ENCODE measurements at places on chromosomes 1 and 21.

DNA sequence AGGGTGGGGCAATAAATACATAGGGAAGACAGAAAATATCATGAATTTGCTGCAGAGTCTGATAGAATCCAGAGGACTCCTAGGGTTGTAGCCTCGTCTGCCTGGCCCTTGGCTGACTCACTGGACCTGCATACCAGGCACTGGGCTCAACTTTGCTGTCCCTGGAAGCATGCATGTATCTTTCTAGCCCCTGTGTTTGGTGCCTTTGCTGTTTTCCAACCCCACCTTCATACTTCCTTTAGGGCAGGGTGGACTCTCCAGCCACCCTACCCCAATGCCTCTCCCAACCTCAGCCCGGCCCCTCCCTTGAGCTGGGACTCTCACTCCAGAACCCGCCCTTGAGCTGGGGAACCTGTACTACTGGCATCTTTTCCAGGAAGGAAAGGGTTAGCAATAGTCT lies 1.2 kb downstream of the RAB25 start:
- DNase-seq = no peak

- no peak for DNase-seq
These were observed 87.6 kb downstream of the GLIS1 start for GRCh38 chr1:53651356-53651755.

DNA sequence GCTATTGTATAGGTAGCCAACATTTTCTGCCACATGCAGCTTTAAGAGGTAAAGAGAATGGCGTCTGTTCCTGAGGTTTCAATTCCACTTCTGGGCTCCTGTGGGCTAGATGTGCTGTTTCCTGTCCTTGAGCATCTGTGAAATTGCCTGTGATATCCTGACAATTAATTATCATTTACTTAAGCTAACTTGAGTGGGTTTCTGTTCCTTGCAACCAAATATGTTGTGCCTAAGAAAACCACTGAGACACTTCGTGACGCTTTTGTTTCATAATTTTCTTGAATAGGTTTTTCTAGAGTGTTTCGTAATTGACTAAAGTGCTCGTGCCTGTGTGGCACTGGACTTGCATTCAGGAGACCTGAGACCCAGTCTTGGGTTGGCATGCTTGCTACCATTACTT lies 127.3 kb upstream of the POU3F1 start:
- no peak for DNase-seq

DNA sequence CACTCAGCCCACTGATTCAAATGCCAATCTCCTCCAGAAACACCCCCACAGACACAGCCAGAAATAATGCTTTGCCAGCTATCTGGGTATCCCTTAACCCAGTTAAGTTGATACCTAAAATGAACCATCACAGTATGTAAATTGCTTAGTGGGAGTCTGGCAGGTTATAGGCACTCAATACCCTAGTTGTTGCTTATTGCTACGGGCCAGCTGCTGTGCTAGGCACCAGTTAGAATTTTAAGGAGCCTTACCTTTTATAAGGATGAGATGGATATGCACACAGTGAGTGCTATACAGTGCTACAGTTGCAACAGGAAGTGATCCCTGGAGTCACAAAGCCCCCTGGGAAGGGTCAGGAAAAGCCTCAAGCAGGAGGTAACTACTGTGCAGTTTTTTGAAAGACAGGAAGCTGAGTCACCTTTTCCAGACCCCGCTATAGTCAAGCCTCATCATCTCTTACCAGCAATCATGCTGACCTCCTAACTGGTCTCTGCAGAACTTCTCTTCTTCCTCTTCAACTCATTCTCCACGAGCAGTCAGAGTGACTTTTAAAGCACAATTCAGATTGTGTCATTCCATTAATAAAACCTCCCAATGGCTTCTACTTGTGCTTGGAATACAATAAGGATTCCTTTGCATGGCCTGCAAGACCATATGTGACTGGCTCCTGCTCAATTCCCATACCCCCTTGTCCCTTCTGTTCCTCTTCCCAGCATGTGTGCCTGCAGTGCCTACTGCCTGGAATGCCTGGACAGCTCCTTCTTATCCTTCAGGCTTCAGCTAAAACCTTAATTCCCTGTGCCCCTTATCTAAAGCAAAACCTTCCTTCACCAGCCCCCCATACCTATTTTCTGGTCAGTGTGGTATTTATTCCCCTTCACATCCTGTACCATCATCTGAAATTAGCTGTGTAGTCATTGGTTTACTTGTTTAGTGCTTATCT lies 10.4 kb upstream of the TLR5 start:
- no peak for DNase-seq

DNA sequence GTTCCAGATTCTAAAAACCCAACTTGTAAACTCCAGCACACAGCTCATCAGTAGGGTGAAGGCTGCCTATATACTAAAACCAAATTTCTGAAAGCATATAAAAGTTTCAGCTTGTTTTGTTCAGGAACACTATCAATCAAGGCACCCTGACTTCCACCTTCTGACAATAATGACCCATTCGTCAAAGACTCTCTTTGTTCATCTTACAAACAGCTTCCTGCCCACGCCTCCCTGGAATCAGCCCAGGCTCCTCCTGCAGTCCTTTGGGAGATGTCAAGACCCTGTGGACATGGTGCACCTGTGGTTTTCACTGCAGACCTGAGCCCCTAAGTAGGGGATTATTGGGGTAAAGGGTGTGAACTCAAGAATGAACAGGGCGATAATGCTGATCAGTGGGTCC lies 178.9 kb upstream of the CAMK1G start:
- no peak for DNase-seq

GRCh38 chr1:68051475-68051874 lies 1.0 kb upstream of the DIRAS3 start:
- DNase-seq = no peak

DNA sequence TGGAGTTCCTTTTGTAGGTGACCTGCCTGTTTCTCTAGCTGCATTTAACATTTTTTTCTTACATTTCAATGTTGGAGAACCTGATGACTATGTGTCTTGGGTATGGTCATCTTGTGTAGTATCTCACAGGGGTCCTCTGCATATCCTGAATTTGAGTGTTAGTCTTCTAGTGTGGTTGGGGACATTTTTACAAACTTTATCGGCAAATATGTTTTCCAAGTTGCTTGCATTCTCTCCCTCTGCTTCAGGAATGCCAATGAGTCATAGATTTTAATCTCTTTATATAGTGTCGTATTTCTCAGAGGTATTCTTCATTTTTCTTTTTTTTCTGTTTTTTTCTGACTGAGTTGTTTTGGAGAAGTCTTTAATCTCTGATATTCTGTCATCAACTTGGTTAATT lies 684.0 kb downstream of the NCAM2 start:
- no peak for DNase-seq

DNA sequence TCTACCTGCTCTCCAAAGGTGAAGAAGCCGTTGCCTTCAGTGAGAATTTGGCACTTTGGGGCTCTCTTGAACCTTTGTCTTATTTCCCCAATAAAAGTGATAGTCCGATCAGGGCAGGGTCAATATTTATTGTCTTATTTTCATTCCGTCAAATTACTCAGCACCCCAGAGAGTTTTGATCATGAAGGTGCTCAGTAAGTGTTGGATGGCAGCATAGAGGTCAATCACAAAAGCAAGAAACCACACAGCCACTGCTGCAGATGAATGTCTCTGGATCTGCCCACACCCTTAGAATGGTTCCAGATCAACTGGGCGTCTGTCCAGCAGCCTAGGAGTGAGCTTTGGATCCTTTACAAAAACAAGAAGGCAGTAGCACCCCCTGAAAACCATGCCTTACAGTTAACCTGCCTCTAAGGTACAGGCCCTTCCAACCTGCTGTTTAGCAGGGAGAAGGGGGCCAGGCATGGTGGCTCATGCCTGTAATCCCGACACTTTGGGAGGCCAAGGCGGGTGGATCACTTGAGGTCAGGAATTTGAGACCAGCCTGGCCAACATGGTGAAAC lies 97.3 kb downstream of the PSMG1 start:
- no peak for DNase-seq

DNA sequence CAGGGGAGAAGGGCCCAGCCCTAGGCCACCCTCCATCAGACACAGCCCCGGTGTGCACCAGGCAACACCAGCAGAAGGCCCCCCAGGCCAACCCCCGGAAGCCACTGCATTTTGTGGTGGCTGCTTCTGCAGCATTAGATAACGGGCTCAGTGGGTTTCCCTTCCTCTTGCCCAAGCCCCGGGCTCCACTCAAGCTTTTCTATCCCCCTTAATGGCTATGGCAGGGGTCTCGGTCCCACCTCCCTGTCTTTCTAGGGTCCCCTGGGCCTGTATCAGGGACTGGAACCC lies 18.9 kb downstream of the C1orf174 start:
- DNase-seq = no peak

DNA sequence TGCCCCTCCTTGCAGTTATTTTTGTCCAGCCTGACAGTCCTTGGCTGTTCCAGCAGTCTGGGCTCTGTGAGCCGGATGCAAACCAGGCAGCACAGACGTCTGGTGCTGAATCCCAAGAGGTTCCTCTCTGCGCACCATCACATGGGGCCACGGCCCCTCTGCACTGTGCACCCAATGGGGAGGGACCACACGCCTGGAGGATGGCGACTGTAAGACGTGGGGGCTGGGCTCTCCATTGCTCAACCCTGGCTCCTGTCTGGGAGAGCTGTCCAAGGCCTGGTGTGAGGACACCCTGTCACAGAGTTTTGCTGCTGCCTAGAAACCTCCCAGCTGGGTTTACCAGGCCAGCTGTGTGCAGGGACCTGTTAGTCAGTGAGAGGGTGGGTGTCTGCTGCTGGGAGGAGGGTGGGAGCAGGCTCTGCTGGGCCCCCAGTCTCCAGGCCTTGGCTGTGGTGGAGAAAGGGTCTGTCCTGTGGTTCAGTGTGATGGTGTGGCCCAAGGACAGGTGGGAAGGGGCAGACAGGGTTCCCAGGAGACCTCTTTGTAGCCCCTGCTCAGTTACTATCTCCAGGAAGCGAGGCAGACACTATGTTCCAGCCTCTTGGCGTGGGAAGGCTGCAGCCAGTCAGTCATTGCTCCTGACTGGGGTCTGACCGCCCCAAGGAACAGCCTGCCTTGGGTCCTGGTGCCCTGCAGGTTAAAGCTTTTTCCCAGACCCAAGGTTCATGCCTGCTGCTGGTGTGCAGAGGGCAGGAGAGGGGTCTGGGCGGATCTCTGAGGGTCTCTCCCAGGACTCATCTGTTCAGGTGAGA lies 13.8 kb downstream of the HEYL start:
- no peak for DNase-seq

- no peak for DNase-seq
These were observed 519.2 kb downstream of the KIF26B start for GRCh38 chr1:245673881-245674414.

DNA sequence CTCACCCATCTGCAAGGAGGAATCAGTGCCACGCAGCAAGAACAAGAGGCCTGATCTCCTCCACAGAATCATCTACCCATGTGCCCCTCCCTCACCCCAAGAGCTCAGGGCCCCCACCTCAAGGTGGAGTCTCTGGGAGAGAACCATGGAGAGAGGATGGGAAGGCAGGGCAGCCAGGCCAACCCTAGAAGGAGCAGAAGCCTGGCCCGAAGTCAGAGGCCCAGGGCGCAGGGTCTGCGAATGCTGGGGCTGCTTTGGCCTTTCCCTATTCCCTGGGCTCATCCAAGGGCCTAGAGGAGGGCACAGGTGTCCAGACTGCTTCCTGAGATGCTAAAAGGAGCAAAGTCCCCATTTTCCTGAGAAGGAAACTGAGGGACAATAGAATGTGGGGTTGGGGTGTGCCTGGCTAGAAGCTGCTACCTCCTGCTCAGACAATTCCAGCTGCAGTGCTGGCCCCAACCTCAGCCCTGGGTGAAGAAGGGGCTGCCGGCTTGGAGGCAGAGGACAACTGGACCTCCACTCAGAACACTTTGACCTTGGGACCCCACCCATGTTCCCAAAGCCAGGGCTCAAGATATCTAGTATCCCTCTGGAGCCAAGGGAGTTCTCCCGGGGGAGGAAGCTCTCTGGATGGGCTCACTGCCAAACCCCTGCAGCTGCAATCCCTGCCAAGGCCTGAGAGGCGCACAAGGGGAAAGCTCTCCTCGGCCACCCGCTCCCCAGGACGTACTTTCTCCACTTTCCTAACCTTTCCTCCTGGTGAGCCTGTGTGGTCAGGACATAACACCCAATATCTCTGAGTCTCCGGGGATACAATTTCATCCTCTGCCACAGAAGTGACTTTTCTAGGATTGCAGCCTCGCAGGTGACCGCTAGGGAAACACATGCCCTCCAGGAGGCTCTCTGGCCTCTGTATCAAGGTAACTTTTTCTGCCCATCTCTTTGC lies 16.6 kb upstream of the LEMD1 start:
- DNase-seq = peak; percentile 76

DNA sequence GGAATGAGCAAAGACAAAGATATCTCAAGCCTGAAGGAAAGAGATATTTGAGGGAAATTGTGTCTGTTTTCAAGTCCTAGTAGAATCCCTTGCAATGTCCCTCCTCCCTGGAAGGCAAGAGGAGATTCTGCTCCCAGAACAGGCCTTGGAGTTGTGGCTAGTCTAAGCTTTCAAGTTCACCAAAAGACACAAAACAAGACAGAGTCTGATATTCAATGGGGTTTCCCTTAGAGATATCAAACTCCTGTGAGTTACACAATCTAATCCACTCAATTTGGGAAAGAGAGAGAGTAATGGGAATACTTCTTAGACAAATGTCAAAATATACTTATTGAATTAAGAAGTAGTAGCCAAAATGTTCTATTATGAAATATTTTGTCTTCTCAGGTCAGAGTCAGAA lies 162.8 kb upstream of the ADAMTS5 start:
- DNase-seq = no peak

DNA sequence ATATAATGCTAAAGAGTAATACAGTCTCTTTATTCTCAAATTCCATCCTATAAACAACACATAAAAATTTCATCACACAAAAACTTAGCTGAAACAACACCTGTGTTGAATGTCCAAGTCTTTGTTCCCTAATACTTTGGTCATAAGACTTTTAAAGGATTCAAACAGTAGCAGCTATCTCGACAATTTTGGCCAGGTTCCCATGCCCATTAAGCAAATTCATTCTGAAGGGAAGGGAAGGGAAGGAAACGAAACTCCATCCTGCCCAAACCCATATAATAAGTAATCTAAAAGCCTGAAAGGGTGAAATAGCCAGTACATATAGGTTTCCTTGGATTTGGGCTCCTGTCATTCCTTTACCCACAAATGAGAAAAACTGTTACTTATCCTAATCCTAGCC lies 7.5 kb downstream of the IVNS1ABP start:
- DNase-seq = no peak

DNA sequence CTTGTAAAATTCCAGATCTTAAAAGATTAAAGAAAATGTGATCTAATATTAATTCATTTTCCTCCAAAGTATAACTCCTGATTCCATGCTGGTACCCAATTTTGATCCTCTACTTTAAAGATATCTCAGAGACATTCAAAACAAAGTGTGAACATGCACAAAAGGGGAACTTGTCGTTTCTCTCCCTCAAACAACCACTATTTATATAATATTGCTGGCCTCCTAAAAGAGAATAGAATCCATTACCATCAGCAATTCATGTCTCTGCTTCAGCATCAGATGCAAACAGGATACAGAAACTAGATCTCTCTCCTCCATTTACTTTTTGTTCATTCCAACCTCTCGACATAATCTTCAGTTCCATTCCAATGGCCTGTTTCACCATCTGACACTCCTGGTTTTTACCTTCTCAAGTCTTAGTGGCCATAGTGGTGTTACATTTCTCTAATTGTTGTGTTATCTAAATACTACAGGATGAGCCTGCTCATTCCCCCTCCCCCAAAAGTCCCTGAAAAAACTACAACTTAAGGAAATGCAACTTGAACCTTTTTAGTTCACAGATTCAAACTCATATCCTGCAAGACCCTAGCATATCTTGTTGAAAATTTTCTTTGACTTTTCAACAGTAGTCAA lies 4.1 kb downstream of the NRIP1 start:
- no peak for DNase-seq

- DNase-seq = no peak
These were observed 1.0 kb downstream of the DMRTB1 start for GRCh38 chr1:53460211-53460634.

All from urinary bladder (tissue), 4 donors.